ENCODE measurements at places on chromosomes 7 and 10.

DNA sequence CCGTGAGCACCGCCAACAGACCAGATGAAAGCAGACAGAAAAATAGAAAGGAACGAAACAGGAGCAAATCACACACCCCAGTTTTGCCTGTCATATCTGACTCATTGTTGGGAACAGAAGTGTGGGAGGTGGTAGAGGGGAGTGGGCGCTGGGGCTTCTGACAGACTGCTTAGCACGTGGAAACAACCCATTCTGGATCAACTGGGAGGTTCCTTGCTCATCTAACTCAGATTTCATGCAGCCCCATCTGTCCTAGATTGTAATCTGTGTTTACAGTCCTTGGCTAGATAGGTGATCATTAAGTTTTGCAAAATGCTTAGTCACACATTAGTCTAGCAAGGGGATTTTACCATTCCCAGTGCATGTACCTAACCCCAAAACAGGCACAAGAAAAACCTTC, 154.1 kb downstream of the NRP1 start:
- DNase-seq = no peak

DNA sequence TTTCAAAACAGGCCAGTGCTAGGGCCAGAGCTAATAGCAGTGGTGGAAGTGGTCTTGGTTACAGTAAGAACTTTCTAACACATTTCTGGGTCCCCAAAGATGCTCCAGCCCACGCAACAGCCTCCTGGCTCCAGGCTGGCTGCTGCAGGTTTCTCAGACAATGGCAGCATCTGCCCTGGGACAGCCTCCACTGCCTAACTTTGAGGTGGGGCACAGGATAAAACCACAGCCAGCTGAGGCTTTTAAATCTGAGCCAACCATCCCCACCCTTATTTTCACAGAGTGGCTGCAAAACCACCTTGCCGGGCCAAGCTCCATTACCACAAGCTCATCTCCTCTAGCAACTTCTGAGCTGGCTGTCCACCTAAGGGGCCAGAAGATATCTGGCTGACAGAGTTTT, 84.8 kb downstream of the FAM53B start:
- DNase-seq = no peak

DNA sequence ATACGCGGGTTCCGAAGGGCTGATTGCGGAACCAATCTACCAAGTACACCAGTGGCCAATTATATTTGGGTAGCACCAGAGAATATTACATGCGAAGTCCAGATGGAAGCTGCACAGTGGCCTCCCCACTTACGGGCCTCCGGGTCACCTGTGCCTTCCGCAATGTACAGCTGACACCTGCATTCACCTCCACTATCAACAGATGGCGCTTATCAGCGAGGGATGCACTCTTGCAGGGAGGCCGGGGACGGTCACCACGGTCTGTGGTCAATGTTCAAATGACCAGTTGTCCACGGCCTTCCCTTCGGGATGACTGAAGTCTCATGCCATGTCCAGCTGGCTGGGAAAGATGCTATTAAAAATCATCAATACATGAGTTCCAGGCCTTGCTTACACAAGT, 47.6 kb downstream of the SLIT1 start:
- DNase-seq = no peak

GRCh38 chr10:66836057-66836456, 89.8 kb upstream of the LRRTM3 start:
- no peak for DNase-seq

DNA sequence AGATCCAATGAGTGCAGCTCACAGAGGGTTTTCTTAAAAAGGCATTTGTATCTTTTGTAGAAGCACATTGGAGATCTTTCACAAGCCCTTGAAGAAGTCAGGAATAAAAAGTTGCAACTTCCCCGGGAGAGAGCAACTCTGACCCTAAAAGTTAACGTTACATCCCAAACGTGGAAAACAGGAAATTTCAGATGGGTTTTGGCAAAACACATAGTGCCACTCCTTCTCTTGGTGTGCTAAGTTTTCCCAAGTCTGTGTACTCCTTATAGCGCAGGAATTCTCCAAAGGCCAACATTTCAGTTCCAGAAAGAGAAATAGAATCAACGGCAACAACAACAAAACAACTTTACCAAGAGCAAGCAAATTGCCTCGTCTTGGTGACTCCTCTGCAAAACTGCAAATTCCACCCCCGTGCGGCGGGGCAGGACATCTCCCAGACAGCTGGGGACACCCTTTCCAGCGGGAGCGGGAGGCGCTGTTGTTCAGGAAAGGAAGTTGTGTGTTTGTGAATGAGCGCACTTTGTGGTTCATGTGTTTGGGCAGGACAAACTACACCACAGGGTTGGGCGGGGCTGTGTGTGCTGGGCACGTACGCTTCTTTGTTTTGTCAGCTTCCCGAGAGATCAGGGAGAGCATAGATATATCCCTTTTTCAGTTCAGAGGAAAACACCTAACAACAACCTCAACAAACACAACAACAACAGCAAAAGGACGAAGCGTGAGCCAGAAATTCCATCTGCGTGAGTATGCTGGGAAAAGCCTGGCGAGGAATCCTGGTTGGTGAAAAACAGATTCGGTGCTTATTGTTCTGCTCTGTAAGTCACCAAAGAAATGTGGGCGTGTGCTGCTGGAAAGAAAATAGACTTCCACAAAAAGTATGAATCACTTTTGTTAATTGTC, 294.7 kb upstream of the PITRM1 start:
- peak; percentile 89 for DNase-seq
